ENCODE measurements at places on chromosomes 5 and 9.

DNA sequence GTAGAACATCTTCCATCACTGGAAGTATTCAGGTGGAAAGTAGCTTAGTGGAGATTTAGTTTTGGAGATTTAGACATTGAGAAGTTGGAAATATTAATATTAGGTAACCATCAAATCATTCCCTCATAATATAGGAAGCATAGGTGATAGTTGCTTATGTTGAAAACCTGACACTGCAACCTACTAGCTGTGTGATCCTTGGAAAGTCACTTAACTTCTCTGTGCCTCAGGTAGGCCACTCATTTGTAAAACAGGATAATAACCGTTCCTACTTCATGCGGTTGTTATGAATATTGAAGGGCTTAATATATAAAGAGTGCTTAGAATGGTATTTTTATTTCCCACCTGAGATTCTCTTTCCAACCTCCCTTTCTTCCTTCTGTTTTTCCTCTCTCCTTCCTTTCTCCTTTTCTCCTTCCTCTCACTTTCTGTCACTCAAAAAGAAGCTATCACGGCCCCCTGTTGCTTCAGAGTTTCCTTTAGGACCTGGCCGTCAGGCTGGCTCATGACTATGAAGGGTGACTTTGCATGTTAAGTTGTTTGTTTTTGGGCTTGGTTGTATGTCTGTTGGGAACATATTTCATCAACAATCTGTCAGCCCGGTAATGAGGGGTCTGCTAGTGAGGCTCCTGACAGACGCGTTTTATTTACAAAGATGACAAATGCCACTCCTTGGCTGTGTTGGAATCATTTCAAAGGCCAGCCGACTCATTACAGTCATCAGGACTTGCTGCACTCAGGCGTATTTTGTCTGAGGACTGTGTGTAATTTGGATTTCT is 31.0 kb downstream of the DOCK2 start:
- DNase-seq = no peak

GRCh38 chr5:13591621-13592020 is 352.9 kb downstream of the DNAH5 start:
- DNase-seq = no peak

DNA sequence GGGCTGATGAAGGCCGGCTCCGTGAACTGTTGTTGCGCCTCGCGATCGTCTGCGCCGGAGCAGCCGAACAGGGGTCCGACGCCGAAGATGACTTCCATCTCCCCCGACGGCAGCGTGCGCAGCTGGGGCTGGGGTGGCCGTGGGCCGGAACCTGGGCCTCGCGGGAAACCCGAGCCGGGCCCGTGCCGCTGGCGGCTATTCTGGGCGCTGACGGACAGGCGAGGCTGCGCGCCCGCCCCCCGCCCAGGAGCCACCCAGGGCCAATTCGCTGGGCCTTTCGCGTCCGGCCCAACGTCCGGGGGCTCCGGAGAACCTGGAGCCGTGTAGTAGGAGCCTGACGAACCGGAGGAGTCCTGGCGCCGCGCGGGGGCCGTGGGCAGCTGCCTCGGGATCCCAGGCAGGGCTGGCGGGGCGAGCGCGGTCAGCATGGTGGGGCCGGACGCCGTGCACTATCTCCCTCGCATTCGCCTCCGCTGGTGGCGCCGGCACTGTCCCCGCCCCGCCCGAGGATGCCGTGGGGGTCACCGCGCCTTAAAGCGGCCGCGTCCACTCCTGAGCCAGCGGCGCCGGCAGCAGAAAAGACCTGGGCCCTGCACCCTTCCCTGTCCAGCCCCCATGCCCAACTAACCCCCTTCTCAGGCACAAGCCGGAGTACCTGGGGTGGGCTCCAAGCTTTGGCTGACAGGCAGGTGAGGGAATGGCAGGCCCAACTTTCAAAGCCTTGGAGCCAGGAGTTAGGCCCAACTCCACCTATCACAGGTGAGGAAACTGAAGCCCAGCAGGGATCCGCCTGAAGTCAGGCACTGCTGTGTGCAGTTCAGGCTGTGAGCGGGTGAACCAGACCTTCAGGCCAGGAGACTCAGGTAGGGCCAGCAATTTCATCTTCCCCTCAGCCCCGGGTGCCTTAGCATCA is at the start of gene PROB1:
Gene PROB1, minus strand, starts transcription at position 451 of the 913 bp plus-strand sequence. Its CDS starts 23 bp downstream, at position 428.
- DNase-seq = no peak

GRCh38 chr5:171888051-171888481 is 102.4 kb downstream of the SMIM23 start:
- DNase-seq = no peak

- DNase-seq = no peak
Measured at GRCh38 chr9:99601571-99602111, 220.0 kb upstream of the NR4A3 start.

- DNase-seq = no peak
Measured at GRCh38 chr9:130287736-130288135, 22.2 kb downstream of the HMCN2 start.

DNA sequence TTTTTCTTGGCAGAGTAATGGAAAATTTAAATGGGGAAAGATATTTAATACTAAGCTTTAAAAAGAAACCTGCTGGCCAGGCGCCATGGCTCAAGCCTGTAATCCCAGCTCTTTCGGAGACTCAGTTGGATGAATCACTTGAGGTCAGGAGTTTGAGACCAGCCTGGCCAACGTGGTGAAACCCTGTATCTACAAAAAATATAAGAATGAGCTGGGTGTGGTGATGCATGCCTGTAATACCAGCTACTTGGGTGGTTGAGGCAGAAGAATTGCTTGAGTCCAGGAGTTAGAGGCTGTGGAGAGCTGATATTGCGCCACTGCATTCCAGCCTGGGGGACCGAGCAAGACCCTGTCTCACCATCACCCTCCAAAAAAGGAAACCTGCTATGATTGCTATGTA is 32.8 kb downstream of the TUT7 start:
- DNase-seq = no peak

DNA sequence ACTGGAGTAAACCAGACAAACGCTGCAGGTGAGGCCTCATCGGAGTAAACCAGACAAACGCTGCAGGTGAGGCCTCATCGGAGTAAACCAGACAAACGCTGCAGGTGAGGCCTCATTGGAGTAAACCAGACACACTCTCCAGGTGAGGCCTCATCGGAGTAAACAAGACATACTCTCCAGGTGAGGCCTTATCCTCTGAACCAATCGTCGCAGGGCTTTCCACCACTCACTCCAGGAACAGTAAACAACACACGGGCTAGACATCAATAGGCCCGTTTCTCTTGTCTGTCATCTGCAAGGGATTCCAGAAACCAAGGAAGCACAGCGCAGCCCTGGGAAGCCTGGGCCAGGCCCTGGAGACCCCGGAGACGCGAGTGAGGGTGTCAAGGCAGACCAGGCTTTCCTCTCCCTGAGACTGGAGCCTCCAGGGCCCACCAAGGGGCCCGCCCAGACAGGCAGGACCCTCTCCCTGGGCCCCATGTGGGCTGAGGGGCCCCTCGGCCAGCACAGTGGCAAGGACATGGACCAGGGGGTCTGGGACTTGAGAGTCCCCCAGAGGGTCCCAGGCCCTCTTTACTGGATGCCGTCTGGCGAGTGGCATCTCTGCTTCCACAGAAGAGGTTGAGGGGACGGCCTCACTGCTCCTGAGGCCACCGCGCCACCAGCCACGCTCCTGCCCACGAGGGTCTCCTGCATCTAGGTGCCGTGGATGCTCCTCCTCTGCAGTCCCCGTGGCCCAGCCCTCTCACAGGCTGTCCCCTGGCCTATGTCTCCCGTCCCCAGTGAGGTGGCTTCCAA is 26.4 kb upstream of the NSMF start:
- no peak for DNase-seq

GRCh38 chr9:79233542-79233941 is 338.2 kb upstream of the TLE4 start:
- no peak for DNase-seq

- no peak for DNase-seq
Measured at GRCh38 chr9:100134731-100135130, 35.7 kb downstream of the INVS start.

- DNase-seq = no peak
Measured at GRCh38 chr9:37811906-37812476, 11.4 kb downstream of the DCAF10 start.

- no peak for DNase-seq
Measured at GRCh38 chr9:133484671-133485437, 6.0 kb upstream of the SLC2A6 start.

DNA sequence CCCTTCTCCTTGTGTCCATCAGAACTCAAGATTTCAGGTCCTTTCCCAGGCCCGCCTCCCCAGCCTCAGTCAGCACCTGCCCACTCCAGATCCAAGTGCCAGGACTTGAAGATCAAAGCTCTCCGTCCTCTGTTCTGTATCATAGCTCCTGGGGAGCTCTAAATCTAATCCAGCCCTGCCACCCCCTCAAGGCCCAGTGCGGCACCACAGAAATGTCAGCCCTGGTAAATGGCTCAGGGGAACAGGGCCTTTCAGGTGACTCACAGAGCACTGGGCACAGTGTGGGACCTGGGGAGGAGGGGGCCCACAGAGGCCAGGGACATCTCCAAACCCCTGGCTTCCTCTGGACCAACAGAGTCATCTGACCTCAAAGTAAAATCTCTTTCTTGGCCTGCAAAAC is 6.0 kb downstream of the CSF2 start:
- no peak for DNase-seq

- no peak for DNase-seq
Measured at GRCh38 chr9:2727966-2728613, 10.8 kb downstream of the KCNV2 start.

DNA sequence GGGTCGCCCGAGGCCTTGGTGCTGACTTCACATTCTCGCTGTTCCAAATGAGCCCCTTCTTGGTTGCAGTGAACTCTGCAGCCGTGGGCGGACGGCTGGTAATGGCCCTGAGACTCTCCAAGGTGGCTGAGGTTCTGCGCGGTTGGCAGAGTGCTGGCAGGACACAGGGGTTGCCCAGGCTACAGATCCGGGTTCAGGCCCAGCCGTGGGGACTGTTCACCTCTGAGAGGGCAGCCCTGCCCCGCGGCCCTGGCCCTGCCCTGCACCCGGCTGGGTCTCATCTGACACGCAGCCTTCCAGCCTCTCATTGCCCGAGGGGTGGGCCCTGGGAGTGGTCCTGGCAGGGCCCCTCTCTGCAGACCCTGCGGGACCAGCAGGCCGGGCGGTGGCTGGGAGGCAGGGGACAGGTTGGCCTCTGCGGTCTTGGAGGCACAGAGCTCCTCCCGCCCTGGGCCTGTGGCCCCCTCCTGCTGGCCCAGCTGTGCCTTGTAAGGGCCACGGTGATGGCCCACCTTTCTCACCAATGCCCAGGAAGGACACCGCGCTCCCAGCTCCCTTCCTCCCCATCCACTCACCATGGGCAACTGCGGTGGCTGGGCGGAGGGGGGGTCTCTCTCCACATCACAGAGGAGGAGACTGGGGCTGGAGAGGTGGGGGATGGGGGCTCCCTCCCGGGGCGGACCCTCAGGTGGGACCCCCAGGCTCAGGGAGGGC is 51.6 kb downstream of the AHRR start:
- DNase-seq = no peak

DNA sequence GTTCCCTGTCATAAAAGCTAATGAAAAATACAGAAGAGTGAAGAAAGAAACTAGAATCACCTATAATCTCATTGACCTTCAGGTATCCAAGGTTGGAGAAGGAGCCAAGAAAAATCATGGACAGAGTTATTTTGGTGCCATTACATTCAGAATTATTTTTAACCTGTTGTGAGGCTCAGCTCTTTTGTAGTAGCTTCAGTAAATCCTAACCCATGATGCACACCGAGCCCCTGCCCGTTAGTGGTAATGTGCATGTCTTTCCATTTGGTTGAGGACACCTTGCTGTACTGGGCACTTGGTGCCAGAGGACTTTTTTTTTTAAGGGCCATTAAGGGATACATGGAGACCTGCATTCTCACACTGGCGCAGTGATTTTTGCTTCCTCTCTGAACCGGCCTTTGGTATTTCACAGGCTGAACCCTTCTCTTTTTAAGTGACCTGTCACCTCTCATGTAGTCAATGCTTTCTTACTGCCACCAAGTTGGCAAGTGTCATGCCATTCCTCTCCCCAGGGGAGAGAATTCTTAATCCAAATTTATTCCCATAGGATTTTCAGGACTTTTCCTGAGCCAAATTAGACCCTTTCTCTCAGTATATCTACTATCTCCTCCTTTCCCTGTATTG is 125.6 kb downstream of the SMARCA2 start:
- DNase-seq = no peak

DNA sequence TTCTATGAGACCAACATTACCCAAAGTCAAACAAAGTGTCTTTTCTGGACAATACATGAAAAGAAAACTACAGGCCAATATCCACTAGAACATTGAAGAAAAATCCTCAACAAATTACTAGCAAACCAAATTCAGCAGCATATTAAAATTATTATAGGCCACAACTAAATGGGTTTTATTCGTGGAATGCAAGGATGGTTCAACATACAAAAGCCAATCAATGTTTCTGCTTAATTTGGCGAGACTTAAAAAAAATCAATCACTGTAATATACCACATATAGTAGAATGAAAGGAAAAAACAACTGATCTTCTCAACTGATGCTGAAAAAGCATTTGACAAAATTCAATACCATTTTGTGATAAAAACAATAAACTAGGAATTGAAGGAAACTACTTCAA is 51.8 kb upstream of the FNIP1 start:
- DNase-seq = no peak

DNA sequence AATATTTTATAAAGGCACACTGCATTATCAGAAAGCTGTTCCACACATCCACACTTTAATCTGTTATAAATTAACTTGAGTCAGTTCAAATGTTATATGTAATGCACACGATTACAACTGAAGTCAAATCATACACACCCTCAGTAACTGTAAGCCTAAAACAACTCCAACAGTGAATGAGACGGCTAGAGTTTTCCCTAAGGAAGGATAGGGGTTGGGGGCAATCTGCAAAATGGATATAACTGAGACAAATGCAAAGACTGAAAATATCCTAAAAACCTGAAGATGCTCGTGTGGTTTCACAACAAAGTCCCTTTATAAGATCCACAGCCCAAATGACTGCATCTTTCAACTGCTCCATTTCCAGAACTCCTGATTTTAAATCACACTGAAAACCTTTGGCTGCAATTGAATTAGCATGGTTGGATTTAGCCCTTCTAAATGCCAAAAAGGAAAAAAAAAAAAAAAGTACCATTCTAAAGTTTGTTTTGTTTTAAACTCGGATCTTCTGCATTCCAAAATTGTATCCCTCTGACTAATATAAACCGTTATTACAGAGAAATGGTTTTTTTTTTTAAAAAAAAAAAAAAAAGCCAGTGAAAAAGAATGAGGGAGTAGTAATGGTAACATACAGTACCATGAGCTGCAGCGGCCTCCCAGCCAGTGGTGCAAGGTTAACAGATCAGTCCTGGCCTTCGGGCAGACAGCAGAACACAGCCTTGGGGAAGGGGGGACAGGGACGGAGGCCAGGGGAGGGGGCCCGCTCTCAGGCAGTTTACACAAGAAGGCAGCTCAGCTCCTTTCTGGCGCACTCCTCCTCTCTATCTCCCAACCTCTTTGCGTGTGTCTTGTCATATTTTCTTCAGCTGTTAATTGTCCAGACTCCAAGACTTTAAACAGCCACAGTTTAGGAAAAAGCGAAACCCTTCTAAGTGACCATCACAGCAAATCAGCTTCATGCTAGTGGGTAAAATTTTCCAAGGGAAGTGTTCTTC is 166.1 kb downstream of the BNC2 start:
- DNase-seq = no peak

DNA sequence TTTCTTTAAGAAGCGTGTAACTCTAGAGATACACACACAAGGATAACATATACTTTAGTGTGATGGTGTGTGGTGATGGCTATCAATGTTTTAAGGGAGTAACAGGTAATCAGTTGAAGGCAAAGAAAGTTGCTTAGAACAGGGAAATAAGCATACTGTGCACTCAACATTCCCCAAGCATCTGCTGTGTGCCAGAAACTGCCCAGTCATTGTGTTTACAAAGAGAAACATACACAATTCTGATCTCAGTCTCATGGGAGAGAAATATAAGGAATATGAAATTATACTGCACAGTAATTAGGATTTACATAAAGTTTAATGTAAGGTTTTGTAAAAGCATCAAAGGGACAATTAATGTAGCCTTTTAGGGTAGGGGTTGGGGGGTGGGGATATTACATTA is 224.1 kb upstream of the TYRP1 start:
- no peak for DNase-seq
